ENCODE measurements at places on chromosomes 7 and 10.
A peak's percentile ranks its signal among the peaks of the same experiment; 100 is the strongest.

DNA sequence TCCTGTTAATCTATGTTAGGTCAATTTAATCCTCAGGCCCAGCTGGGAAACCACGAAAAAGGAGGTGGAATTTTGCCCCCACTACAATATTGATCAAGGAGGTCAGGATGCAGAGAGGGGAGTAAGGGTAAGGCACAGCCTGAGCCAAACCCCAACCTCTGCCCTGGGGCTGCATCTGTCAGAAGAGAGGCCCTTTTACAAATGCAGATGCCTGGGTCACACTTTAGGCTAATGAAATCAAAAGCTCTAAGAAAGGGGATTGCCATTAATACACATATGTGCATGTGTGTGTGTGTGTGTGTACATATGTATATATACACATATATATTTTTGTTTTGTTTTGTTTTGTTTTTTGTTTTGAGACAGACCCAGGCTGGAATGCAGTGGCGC, 25.5 kb upstream of the TRUB1 start:
- DNase-seq = no peak

DNA sequence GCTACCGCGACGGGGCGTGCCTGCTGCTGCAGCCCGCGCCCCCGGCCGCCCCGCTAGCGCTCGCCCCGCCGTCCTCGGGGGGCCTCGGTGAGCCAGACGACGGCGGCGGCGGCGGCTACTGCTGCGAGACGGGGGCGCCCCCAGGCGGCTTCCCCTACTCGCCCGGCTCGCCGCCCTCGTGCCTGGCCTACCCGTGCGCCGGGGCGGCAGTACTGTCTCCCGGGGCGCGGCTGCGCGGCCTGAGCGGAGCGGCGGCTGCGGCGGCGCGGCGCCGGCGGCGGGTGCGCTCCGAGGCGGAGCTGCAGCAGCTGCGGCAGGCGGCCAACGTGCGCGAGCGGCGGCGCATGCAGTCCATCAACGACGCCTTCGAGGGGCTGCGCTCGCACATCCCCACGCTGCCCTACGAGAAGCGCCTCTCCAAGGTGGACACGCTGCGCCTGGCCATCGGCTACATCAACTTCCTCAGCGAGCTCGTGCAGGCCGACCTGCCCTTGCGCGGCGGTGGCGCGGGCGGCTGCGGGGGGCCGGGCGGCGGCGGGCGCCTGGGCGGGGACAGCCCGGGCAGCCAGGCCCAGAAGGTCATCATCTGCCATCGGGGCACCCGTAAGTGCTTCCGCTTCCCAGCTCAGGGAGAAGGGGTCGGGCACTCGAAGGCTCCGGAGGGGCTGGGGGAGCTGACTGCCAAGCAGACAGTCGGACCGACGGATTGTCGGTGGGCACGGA, 761 bp downstream of the PTF1A start:
- no peak for DNase-seq

DNA sequence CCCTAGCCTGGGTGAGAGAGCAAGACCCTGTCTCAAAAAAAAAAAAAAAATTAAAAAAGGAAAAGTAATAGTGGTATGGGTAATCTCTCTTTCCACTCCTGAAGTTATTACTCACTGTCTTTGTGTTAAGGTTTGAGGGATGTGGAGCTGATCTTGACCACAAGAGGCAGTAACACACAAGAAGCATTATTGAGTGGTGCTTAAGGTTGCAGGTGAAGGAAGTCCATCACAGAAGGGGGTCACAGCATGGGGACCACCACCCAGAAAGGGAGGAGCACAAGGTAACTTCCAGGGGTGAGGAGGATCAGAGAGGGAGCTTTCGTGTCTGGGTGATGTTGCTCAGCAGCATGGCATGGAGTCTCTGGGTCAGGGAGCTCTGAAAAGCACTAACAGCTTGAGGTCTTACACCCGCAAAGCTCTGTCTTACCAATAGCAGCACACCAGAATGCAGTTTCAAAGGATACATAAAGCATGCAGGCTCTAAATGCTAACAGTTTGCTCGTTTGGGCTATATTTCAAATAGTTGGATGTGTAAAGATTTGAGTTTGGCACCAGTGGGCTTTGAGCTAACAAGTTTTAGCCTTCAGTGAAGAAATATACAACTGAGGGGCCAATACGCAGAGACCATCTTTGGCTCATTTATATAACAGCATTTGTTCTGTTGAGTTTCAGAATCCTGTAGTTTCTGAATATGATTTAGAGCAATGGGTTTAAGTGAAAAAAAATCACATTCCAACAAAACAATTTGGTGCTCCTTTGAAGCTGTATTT, 100.4 kb upstream of the DNAJC1 start:
- no peak for DNase-seq

DNA sequence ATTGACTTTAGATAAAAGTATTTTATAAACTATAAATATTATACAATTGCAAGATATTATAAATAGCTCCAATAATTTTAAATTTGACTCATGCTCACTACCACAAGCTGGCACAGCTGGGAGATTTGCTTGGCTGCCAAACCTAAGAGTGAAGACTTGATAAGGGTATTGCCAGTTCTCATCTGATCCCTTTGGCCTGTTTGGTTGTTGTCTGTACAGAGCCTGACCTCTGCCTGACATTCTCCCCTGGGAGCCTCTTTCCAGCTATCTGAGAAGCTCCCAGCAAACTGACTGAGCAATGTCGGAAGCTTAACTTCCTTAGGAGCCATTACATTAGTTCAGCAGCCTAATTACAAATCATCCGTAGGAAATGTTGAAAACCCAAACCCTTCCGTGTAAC, 10.2 kb upstream of the LMOD2 start:
- DNase-seq = no peak

GRCh38 chr7:90453259-90453891, 16.1 kb upstream of the PTTG1IP2 start:
- no peak for DNase-seq

- DNase-seq = no peak
These were observed 32.5 kb upstream of the PRKAR1B start for GRCh38 chr7:759569-759968.

DNA sequence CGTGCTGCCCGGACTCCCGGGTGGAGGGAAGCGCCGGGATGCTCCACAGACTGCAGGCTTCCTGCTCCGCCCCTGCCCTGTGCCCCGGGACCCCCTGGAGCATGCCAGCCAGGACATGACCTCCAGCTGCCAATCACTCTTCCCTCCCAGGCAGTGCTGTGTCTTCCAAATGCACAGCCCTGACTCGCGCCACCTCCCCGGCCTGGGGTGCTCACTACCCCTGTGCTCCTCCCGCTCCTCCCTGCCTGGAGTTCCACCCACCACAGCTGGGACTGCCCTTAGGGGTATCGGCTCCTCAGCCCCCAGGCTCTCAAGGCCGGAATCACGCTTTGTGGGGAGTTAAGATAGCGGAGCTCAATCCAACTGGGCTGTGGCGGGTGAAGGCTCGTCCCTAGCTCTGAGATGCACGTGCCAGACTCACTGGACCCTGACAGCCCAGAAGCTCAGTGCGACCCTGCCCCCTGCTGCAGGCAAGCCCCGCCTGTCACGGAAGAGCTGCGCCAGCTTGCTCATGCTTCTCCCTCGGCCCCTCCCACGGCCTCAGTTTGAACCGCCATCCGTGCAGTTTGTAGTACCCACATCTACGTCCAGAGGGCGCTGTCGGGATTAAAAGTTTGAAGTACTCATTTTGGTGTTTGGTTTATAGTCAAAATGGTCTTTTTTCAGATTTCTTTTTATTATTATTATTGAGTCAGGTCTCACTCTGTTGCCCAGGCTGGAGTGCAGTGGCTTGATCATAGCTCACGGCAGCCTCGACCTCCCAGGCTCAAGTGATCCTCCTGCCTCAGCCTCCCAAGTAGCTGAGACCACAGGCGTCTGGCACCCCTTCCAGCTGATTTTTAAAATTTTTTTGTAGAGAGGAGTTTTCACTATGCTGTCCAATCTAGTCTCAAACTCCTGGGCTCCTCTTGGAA, 142.5 kb upstream of the TCERG1L start:
- peak; percentile 86 for DNase-seq

- DNase-seq = no peak
These were observed 139.0 kb downstream of the VIPR2 start for GRCh38 chr7:159005618-159006017.

- DNase-seq = no peak
These were observed 18.5 kb upstream of the LIPA start for GRCh38 chr10:89270153-89270483.

- DNase-seq = no peak
These were observed 100.5 kb downstream of the GLRX3 start for GRCh38 chr10:130236711-130237110.

DNA sequence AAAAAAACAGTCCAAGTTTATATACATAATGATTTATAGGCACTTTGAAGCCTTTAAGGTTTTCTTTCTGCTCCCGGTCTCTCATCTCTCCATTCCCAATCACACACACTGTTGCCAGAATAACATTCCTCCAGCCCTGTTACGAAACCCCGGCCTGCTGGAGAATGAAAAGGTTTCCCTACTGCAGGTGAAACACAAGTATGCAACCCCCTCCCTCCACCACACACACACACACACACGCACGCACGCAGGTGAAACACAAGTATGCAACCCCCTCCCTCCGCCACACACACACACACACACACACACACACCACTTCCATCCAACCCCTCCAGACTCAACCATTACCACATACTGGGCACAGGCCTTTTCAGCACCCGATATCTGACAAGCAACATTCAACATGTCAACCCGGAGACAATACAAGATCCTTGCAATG, 87.5 kb downstream of the PARD3 start:
- DNase-seq = no peak

DNA sequence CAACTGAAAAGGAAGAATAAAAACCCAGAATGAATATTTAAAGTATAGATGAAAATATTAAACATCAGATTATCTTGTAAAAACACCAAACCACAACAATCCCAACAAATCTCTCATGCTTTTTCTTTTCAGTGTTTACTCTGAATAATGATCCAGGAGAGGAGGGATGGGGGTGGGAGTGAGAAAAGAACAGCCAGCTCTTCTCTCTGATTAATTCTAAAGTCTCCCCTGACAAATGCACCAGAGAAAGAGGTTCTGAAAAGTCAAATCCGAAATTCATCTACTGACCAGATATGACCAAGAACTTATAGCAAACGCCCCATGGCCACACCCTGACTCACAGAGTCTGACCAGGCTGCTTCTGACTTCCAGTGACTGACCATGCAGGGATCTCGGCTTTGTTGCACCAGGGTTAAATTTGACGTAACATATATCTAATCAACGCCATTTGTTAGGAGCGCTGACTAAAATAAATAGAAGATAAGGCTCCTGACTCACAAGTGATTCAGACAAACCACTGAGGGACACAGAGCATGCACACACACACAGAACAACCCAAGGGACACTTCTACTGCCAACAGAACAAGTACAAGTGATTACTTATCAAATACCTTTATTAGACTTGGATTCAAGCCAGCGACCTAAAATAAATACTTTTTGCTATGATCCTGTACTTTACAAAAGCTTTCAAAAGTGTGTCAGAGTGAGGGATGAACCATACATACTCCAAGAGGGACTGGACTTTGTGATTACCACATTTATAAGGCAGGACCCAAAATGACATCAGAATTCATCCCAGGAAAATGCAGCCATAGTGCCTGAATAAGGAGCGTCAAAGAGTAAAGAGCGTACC, 9.3 kb upstream of the SPOCK2 start:
- no peak for DNase-seq

- no peak for DNase-seq
These were observed 10.9 kb downstream of the JAKMIP3 start for GRCh38 chr10:132076578-132077081.

- DNase-seq = no peak
These were observed 178.8 kb downstream of the CUX1 start for GRCh38 chr7:101996131-101996691.

- DNase-seq = no peak
These were observed 49.3 kb downstream of the CAMK2B start for GRCh38 chr7:44275957-44276570.

DNA sequence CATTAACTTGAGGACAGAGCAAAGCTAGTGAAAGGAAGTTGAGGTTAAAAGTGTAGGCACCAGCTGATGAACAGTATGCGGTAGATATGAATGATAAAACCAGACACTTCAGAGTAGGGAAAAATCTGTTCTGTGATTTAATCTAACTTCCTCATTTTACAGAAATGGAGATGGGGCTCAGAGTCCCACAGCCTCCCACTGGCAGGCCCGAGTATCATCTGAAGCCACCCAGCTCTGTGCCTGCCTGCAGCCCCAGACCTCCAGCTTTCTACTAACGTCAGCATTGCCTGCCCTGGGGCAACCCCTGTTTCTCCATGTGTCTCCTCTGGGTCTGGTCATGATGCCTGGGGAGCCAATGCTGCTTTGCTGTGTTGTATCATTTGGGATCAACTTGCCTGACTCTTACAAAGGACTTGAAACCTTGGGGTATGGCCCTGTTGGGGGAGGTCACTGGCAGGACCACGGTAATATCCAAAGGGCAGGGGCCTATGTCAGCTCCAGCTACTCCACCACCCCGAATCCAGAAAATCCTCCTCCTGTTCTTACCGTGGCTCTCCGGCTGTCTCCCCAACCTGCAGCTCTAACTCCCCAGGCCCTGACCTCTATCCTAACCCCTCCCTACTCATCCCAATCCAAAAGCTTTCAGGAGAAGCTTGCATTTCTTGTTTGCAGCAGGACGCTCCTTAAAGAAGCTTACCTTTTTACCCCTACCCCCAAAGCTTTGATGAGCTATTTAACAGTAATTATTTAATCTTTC, 56.2 kb upstream of the NPY start:
- DNase-seq = no peak

DNA sequence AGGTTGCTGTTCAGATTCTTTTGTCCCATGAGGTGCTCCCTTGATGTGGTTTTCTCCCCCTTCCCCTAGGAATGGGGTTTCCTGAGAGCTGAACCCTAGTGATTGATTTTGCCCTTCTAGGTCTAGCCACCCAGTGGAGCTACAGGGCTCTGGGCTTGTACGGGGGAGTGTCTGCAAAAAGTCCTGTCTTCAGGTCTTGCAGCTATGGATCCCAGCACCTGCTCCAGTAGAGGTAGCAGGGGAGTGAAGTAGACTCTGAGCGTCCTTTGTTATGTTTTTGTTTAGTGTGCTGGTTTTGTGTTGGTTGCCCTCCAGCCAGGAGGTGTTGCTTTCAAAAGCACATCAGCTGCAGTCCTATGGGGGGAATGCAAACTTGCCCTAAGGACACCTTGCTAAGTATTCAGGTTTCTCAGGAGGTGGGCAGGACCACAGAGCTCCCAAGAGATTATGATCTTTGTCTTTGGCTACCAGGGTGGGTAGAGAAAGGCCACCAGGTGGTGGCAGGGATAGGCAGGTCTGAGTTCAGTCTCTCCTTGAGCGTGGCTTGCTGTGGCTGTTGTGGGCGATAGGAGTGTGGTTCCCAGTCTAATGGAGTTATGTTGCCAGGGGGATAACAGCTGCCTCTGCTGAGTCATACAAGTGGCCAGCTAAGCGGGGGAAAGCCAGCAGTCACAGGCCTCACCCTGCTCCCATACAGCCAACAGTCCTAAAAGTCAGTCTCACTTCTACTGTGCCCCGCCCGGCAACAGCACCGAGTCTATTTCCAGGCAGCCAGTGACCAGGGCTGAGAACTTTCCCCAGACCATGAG, 92.4 kb upstream of the JCAD start:
- DNase-seq = no peak

DNA sequence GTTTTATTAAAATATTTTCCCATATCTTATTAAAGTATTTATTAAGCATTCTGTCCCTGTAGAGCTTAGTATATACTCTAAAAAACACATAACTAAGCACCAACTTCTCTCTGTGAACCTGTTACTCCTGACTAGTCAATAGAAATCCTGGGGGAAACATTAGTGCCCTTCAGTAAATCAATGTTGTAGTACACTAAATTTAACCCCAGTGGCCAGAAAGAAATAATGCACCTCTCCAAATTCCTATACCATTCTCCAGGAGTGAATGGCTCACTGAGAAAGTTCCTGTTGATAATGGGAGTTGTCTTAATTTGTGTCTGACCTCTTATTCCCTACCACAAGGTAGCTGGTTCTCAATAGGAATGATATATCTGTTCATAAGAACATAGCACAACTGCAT, 188.2 kb downstream of the SEMA3D start:
- no peak for DNase-seq
